ENCODE measurements at places on chromosomes 12 and 14.
A peak's percentile ranks its signal among the peaks of the same experiment; 100 is the strongest.

- DNase-seq: no peak
Observed at GRCh38 chr14:68598621-68599447, 194.0 kb downstream of the ZFP36L1 start.

GRCh38 chr12:98895086-98895651 lies 250.1 kb downstream of the APAF1 start:
- peak; percentile 33 for DNase-seq

GRCh38 chr12:28781671-28782652 lies 367.1 kb upstream of the FAR2 start:
- DNase-seq: no peak

DNA sequence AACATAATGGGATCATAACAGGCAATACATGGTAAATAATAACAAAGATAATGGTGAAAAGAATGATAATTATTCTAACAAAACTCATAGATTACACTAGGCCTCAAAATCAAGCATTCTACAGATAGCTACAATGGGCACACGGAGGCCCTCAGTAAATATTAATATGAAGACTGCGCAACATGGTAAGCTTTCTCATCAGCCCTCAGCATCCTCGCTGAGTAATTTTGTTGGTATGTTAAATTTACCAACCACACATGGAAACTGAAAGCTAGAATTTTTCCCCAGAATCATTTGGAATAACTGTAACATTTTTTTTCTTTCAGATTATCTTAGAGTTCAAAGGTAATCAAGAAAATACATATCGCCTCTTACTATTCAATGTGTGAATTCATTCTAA lies 74.2 kb upstream of the PYGL start:
- no peak for DNase-seq

DNA sequence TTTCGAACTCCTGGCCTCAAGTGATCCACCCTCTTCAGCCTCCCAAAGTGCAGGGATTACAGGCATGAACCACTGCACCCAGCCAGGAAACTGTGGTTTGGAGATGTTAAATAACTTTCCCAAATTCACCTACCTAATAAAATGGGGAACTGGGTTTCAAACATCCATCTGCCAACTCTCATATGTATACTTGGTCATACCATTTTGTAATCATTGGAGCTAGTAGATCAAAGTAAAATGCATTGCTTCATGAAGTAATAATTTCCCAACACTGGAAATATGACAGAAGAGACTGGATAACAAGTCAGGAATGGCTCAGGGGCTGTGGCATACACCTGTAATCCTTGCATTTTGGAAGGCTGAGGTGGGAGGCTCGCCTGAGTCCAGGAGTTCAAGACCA lies 5.3 kb upstream of the HECTD1 start:
- no peak for DNase-seq

DNA sequence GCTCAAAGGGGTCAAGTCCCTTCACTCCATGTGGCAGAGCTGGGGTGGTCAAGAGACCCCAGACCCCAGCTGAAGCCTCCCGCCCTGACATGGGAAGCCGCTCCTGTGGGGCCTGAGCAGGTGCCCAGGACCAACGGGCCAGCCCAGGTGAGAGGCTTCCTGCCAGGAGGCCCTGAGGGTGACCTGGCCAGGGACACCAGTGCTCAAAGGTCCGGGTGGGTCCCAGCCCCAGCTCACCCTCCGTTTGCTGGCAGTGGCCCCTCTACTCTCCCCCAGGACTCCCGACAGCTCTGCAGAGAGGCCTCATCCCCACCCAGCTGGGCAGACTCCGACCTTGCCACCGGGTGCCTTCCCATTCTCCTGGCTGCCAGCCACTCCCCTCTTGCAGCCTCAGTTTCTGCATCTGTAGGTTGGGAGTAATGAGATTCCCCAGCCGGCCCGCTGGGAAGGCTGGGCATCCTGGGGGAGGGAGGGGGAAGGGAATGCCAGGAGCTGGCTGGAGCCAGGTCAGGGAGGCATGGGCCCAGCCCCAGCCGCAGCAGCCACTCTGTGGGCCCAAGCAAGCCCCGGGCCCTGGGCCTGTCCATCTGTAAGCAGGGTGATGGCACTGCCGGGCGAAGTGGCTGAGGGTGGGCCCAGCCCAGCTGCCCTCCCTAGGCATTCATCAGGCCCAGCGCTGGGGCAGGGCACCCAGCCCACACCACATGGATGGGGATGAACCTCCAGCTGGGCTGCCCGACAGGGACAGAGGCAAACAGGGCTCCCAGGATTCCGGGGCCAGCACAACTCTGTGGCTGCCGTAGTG lies 10.3 kb upstream of the INF2 start:
- DNase-seq: no peak

DNA sequence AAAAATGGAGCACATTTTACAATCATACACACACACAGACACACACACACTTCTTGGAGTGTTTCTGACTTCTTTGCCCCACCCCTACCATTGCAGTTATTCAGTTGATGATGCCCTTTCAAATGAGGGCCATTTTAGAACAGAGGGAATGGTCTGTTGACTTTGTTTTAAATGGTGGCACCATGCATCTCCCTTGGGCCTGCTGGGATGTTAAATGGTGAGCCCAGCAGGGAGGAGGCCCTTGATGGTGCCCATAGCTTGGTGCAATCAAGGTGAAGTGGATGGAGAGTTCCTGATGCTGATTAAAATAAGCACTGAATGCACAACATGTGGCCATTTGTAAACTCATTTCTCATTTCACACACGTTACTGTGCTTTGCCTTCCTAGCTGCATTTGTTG lies 13.3 kb downstream of the C12orf75 start:
- DNase-seq: no peak

DNA sequence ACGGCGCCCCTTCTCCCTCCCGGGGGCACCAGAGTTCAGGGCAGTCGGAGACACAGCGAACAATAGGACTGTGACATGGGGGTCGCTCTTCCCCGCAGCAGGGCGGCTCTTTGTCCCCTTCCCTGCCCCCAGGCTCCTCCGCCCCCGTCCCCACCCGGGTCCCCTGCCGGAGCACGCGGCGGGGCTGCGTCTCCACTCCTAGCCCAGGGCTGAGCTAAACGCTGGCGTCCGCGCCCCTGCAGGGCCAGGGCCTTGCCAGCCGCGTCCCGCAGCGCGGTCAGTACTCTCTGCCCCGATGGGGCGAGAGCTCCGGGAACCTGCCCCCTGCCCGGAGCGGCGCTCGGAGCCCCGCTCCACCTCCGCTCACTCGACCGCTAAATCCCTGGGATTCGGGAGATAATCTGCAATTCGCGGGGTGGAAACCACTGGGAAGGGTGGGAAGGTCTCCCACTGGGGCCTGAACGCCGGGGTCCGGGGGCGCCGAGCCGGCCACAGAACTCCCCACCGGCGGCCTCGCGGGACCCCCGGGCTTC lies 825 bp upstream of the CCDC85C start:
- DNase-seq: peak; percentile 53

GRCh38 chr12:93699271-93700145 lies 22.3 kb downstream of the CRADD start:
- no peak for DNase-seq

Data from progenitor cell of endocrine pancreas (in vitro differentiated cells).